ENCODE measurements at places on chromosomes 4 and X.

DNA sequence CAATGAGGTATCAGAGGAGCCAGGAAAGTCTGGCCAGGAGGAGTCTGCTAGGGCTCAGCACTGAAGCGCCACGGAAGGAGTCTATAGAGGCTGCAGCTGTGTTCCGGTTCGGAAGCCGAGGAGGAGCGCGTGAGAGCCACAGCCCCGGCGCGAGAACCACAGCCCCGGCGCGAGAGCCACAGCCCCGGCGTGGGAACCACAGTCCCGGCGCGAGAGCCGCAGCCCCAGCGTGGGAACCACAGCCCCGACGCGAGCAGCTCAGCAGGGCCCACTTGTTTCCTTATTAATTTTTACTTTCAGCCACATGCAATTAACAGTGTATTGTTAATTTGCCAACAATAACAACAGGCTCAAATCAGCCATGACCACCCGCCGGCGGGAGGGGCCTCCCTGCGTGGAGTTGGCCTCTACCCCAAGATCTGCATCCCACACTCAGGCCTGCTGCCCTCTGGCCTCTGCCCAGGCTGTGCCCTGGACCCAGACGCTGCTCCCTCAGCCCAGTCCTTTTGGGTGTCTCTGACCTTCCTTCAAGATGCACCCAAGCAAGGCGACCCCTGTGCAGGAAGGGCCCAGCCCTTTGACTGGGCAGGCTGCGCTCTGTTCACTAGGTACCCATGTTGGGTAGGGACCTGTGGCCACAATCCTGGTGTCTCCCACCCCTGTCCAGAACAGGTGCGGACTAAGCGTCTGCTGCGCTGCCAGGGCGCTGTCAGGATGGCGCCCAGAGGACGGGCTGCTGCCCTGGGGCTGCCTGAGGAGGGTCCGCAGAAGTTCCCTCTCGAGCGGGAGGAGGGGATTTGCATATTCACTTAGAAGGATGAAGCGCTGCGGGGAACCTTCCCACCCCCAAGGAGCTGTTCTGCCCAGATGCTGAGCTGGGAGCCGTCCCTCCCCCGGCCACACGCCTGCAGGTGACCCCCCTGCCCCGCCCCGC, 113.8 kb downstream of the ADRA2C start:
- DNase-seq: no peak

DNA sequence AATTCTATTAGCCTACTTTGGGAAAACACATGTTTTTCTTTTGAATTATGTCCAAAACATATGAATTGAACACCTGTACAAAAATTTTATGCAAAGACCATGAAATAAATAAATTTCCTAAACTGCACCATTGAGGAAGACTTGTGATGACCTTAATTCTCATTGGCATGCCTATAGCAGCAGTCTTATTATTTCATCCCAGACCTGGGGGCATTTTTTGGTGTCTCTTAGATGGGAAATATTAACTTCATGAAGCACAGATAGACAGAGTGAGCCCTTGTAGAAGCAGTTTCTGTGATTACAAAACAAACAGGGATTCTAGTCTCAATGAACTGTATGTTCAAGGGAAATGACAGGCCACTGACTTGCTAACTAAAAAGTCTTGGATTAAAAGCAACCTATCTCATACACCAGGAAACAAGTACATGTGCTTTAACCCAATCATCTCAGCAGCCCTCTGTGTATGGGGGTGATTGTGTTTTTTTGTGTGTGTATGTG, 32.0 kb upstream of the HPGD start:
- no peak for DNase-seq

DNA sequence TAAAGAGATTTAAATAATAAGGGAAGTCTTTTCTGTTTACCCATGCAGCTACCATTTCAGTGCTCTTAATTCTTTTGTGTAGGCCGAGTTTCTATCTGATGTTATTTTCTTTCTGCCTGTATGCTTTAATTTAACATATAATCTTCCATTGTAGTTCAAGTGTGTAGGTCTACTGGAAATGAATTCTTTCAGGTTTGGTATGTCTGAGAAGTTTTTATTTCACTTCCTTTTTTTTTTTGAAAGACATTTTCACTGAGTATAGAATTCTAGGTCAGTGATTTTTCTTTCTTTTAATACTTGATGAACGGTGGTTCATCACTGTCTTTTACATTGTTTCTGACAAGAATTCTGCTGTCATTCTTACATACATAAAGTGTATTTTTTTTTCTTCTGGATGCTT, 42.1 kb downstream of the VAMP7 start:
- DNase-seq: no peak

DNA sequence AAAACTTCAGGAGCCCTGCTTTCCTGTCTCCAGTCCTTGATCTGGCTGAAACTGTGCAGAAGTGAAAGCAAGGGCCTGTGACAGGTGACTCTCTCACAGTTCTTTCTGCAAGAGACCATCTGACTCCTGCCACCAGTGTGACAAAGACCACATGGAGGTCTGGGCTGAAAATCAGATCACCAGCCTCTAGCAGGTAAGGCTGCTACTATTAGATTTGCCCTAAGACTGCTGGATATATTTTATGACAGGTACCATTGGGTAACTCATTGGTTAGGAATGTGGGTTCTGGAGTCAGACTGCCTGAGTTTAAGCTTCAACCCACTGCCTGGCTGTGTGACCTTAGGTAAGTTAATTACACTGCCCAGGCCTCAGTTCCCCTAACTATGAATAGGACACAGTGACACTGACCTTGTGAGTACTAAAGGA, 163.3 kb upstream of the SLC7A11 start:
- no peak for DNase-seq

DNA sequence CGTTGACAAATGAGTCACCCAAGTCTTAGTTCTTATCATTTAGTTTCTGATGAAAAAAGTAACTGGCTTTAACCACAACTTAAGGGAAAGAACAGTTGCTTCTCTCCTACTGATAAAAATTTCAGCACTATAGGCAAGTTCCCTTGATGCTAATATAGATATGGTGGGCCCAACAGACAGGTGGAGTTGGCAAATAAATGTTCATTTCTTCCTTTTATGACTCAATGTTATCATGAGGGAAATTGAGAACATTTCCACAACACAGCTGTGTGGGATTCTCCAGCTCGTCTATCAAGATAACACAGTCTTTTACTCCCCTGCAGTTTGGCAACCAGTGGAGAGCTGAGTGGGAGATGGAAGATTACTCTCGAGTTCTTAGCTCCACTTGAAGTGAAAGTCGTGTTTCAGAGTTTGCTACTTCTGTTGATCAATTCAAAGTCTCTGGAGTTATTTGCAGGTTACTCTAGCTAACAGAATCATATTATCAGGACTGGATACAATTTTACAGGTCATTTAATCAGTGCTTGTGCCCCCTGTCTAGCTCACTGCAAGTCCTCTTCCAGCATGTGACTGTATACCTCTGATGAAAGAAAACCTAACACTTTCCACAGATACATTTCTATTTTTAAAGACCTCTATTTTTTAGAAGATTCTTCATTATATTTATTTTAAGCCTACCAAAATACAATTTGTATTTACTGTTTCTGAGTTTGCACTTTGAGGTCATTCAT, 270.6 kb upstream of the GK2 start:
- DNase-seq: no peak
